Progenitor cell of endocrine pancreas (in vitro differentiated cells): ENCODE measurements at places on chromosomes 7 and 10. TPM values are rescaled to one million over a fixed set of nuclear protein-coding genes. Genes with fewer than 3 reads are reported as not detected.
A peak's percentile ranks its signal among the peaks of the same experiment; 100 is the strongest.

Gene NIPSNAP2
- total RNA-seq, result 50.3 and 56.3 TPM in 2 replicates

DNA sequence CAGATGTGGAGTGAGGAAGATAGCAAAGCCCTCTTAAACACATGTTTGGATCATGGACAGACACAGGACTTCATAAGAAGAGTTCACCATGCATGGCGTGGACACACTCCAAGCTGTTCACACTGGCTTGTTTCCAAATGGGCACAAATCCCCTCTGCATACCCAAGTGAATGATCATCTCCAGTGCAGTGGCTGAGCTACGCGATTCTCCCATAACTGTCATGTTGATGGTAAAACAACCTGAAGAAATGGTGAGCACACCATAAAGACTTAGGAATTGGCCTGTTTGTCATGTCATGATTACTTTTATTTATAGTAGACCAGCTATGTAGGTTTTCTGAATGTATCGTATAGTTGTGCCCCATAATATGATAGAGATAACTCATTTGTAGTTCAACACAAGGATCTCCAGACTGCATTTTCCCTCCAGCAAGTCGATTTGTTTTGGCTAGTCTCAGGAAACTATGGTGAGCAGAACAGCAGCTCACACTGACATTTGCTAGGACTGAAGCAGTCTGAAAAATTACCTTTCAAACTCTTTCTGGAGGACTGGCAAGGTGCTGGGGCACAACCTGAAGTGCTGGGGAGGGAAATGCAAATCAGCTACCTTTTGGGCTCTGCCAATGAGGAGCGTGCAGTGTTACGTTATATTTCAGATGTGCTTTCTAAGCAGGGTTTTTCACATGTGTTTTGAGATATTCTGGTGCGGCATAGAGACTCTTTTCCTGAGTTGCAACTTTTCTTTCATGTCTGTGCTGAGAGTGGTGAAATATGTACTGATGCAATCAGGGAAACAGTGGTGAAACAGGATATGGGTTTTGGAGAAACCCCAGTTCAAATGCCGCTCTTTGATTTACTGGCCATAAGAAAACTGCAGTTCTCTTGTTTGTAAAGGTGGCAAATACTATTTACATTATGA, 629.6 kb upstream of the DPP6 start:
- DNase-seq, result no peak

Gene H2BK1
- total RNA-seq, result not detected in 2 replicates

- no peak for DNase-seq
Observed at GRCh38 chr10:79021331-79021907, 47.3 kb upstream of the ZMIZ1 start.

DNA sequence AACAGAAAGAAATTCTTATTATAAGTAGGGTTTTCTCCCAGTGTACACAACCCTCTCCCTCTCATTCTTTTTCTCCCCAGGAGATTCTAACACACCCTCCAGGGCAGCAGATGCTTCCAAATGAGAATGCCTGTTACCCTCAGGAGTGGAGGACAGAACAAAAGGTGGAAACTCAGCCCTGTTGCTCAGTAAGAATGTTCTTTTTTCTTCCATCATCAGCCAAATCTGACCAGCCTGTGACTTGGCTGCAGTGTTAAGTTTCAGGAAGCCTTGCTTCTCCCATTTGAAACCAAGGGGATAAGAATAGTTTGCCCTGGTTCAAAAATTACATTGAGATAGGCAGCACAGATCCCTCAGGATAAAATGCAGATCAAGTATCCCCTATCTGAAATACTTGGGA, 77.5 kb upstream of the EEPD1 start:
- DNase-seq, result no peak

DNA sequence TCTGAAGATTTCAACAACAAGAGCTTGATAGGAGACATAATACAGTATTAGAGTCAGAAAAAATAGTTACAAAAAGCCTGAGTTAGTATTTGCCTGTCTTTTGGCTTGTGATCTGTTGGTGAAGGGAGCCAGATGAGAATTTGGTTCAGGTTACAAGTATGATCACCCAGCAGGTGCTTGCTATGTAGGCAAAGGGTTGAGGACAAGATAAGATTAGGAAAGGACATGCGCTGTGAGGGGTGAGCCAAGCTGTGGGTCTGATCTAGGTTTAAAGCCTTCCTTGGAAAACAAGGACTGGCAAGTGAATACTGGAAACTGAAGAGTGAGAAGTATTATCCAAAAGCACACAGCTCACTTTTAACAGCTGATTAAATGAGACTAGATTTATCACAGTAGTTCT, 28.7 kb upstream of the CD36 start:
- no peak for DNase-seq

- peak; percentile 10 for DNase-seq
Observed at GRCh38 chr10:14200698-14201544, 129.8 kb downstream of the FRMD4A start.

- DNase-seq, result no peak
Observed at GRCh38 chr10:3875842-3876235, 90.8 kb upstream of the KLF6 start.

DNA sequence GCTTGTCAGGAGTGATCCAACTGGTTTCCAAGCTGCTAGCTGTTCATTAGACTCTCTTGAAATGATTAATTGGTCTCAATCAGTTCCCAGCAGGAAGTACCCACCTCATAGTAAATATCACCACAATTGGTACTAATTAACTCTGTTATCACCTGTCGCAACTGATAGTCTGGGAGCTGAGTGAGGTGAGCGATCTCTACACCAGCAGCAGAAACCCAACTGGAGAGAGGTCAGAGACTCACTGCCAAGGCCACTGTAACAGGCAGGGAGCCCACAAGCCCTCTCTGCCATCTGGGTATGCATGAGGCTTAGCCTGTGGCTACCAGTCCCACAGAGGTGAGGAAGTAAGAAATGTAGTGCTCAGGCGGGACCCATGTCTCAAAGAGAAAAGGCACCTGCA, 245.5 kb downstream of the DYNC1I1 start:
- peak; percentile 11 for DNase-seq

Gene NPFFR1
- not detected in 2 replicates for total RNA-seq

Gene NYAP1
- 4.6 and 4.9 TPM in 2 replicates for total RNA-seq

- DNase-seq, result no peak
Observed at GRCh38 chr10:78976825-78977755, 91.7 kb upstream of the ZMIZ1 start.

Gene STRIP2
- 6.5 and 6.8 TPM in 2 replicates for total RNA-seq

GRCh38 chr7:5351507-5352265, 68.9 kb downstream of the SLC29A4 start:
- no peak for DNase-seq

DNA sequence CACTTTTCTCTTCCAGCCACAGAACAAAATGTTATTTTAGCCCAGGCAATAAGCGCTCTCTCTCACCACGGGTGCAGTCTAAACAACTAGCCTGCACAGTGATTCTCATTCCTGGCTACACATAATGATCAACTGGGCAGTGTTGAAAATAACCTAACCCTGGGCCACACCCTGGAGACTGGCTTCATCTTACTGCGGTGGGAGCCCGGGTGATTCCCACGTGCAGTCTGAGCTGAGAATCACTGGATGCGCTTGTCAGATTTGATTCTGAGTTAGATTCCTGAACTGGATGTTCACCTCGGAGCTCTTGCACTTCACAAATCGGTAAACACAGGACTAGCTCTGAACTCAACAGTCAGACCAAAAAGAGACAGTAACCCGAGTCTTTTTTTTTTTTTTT, 14.9 kb downstream of the ZC3HAV1 start:
- no peak for DNase-seq

Gene TMEM229A
- 0.31 TPM in 1 of 2 replicates, not detected in the other for total RNA-seq

GRCh38 chr10:130472236-130472635, 336.0 kb downstream of the GLRX3 start:
- DNase-seq, result no peak

Gene TFR2
- total RNA-seq, result 0.62 and 0.93 TPM in 2 replicates

DNA sequence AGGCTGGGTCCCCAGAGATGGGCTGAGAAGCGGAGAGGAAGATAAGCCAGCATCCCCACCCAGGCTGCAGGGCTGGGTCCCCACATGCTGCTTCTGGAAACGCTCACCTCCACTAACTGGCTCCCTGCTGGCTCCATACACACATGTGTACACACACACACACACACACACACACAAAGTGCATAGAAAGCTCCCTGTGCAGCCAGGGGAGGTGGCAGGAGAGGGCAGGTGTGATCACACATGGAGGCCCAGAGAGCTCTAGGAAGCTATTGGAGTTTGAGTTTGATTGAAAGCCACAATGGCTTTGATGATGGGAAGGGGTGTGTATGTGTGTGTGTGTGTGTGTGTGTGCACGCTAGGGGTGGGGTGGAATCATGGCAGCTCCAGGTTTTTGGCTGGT, 29.3 kb downstream of the CXCL12 start:
- no peak for DNase-seq

- no peak for DNase-seq
Observed at GRCh38 chr7:53541475-53541874, 506.0 kb downstream of the POM121L12 start.

DNA sequence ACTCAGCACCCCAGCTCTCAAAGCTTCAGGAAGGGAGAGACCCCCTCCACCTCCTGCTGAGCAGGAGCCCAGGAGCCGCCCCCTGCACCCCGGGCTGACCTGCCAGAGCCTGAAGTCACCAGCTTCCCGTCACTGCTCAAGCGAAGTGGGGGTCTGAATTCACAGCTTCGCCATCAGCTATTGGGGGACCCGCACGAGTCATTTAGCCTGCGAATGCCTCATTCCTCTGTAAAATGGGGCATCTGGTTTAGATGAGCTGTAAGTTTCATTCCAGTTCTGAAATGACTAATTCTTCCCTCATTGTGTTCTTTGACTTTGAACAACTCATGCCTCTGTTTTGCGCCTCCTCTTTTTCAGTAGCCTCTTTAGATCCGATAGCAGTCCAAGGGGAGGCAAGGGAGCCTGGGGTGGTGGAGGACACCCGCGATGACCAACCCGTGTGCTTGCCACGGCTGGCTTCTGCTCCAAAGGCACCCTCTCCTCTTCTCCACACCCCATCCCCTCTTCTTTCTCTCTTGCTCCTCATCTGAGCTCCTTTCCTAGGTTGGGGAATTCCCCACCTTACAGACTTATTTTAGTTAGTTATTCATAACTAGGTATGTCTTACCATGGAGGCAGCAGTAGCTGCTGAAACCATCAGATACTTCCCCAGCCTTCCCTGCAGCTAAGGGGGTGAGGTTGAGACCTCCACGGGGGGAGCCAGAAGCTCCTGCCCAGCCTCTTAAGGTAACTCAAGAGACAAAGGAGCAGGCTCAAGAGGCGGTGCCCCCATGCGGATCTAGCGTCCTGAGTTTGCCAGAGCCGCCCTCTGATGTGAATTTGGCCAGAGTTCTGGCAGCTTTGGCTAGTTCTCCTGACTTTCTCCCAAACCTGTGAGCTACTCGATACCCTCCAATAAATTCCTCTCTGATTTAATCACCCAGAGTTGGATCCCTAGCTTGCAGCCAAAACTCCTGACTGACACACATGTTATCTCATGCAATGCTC, 47.7 kb downstream of the RBM17 start:
- no peak for DNase-seq

DNA sequence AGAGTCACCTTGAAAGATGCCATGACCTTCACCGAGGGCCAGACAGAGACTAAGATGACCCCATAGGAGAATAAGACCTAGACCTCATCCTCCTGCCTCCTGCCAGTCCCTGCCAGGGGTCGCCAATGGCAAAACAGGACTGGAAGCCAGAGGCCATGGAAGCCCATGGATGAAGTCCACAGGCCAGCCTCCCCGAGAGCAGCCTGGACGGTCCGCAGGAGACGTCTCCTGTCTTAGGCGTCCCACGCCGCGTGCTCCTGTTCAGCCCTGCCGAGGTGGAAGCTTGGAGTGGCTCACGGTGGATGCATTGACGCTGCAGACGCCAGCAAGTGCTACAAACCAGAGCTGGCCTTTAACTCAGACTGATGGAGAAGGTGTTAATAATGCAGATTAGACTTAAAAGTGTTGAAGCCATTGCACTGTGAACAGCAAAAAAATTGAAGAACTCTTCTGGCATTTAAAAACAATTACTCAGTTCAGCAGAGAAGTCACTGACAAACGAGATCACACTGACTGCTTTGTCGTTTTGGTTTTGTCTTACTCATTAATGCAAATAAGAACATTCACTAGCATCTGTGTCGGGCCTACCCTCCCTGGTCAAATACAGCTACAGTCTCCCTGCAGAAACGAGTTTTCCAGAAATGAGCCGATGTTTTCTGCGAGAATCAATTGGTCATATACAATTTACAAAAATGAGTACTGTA, 38.1 kb upstream of the FAM20C start:
- no peak for DNase-seq

- DNase-seq, result no peak
Observed at GRCh38 chr7:117124591-117125220, 171.4 kb downstream of the ST7 start.

DNA sequence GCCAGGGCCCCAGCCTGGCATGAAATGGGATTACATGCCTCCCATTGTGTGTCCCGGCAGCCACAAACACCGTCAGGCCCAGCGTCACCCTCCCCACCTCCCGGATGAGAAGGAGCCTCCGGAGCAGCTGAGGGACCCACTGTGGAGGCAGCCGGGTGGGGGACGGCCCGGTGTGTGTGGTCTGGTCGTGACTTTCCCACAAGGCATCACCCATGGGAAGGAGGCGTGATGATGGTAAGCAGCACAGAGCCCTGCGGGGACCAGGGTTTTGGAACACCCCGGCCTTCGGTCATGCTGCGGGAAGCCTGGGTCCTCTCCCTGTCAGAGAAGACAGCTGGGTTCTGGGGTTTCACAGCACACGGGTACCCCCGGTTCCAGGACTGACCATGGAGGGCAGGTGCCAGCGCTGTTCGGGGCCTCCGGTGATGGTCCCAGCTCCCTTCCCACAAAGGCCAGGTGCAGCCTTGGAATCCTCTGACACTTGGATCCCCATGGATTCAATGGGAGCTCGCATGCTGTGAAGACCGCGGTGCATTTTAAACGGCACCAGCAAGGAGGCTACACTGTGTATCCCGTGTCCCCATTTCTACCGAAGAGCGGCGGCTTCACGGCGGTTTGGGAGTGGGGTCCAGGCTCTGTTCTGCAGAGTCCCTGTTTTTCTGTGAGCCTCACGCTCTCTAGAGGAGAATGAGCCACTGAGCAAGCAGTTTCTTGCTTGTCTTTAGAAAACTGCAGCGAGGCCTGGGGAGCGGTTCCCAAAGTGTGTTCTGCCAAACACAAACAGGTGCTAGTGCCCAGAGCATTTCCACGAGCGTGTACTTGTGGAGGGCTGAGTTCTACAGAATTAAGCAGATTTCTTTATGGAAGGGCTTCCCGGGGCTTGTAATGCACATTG, 336.0 kb downstream of the ADARB2 start:
- no peak for DNase-seq

DNA sequence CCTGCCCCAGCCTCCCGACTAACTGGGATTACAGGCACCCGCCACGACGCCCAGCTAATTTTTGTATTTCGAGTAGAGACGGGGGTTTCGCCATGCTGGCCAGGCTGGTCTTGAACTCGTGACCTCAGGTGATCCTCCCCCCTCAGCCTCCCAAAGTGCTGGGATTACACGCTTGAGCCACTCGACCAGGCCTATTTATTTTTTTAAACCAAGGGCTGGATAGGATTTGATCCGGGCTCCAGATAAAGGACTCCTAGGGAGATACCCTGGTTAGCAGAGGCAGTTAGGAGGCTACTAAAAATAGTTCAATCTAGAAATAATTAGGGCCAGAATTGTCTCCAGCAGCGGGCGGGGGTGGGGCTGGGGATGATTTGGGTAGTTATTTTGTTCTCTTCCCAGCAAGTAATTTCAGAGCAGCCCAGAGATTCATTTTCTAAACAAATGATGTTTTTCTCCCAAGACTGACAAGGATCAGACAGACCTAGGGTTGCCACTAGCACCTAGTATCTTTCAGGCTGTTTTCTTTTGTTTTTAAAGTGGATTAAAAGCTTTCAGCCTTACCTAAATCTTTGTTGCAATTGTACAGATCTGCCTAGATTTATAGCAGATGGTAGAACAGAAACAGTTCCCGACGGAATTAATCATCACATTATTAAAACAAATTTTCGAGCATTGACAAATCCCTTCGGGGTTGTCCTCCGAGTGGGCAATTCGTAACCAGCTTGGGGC, 859 bp upstream of the SMC3 start:
- no peak for DNase-seq
